ENCODE measurements at places on chromosomes 7 and 10.

DNA sequence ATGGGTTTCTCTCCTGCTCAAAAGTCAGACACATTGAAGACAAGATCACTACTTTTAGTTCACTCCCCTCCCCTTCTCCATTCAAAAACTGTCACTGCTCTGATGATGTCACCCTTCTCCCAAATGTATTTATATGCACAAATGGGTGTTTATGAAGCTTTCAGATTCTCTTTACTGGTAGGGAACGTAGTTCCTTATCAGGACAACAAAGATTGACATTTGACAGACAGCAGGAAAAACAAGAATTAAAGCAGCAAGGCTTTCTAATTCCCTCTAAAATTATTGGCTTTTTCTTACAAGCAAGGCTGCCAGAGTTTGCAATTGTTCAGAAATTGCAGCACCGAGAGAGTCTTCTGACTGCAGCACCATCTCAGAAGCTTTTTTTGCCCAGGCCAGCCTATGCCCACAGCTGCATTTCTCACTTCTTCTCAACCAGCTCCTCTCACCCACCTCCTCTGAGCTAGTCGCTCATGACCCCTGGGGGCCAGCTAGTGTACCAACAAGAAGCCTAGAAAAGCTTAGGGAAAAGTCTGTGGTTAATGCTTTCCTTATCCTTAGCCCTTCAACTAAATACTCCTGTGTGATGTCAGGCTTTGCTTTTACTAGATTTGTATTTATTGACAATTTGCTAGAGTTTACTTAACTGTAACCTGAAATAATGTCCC lies 265.1 kb downstream of the HTR7 start:
- peak; percentile 51 for DNase-seq

DNA sequence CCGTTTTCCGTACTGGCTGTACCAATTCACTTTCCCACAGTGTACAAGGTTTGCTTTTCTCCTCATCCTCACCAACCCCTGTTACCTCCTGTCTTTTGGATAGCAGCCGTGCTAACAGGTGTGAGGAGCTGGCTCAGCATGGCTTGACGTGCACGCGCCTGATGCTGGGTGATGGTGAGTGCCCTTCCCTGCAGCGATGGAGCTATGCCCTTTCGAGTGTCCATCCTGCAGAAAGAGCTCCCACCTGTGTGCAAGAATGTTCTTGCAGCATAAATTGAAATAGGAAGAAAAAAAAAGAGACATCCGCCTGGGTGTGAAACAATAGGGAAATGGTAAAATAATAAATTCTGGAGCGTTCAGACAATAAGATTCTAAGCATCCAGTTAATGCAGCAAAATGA lies 9.5 kb upstream of the UBE3C start:
- no peak for DNase-seq

GRCh38 chr10:79250259-79250658 lies 97.0 kb upstream of the PPIF start:
- DNase-seq = no peak

- DNase-seq = no peak
These were observed 124.5 kb downstream of the TMEM168 start for GRCh38 chr7:112665709-112666108.

GRCh38 chr10:108597031-108597430 lies 1326.3 kb downstream of the XPNPEP1 start:
- no peak for DNase-seq

- DNase-seq = no peak
These were observed 29.9 kb upstream of the PDCD4 start for GRCh38 chr10:110841767-110842267.

DNA sequence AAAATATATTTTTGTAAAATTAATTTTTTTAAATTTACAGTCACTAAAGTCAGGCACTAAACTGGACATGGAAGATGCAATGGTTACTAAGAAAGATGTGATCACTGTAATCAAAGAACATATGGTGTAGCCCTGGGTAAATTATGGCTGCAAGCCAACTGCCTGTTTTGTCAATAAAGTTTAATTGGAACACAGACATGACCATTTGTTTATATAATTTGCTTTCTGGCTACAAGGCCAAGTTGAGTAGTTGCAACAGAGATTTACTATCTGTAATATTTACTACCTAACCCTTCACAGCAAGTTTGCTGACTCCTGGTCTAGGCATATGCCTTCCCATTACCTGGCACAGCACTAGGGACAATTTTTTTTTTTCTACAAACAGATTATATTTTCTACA lies 448.9 kb downstream of the ADRA2A start:
- no peak for DNase-seq

DNA sequence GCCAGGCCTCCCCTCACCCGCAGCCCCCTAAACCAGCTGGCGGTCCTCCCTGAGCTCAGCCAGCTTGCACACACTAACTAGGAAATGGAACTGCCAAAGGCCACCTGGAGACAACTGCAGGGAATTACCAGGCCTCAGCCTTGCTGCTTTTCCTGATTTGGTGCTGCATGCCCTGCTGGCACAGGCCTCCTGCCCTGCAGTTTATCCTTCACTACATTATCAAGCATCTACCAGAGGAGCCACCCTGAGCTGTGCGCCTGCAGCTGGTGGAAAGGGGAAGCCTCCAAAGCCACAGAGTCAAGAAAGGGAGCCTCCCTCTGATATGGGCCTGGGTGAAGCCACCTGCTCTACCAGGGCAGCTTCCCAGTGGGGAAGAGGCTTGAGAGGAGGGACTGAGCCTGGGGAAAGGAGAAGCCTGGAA lies 139.8 kb downstream of the GRID1 start:
- no peak for DNase-seq

DNA sequence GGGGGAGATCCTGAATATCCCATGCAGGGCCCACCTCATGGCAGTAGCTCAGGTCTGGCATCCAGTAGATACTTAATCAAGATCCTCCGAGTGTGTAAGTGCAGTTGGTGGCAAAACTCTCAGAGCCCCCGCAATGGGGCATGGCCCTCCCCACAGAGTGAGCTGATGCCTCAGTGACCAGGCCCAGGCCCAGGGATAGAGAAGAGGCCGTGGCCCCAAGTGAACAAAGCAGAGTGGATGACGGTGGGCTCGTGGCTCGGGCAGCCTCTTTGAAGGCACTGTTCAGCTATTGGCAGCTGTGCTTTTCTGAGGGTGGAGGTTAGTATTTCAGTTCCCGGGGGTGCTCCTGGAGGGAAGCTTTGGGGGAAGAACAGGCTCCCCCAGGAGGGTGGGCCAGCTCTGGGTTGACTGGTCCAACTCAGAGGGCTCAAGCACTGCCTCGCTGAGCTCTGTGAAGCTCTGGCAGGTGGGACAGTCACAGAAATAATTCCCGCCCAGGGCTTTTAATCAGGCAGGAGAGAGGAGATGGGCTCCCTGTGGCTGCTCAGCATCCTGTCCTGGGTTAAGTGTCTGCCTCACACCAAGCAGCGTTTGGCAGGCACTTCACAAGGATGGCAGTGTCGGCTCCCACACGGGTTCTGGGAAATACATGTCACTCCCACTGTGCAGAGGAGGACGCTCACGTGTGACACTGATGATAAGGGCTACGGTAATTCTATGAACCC lies 583.6 kb downstream of the TCERG1L start:
- no peak for DNase-seq

DNA sequence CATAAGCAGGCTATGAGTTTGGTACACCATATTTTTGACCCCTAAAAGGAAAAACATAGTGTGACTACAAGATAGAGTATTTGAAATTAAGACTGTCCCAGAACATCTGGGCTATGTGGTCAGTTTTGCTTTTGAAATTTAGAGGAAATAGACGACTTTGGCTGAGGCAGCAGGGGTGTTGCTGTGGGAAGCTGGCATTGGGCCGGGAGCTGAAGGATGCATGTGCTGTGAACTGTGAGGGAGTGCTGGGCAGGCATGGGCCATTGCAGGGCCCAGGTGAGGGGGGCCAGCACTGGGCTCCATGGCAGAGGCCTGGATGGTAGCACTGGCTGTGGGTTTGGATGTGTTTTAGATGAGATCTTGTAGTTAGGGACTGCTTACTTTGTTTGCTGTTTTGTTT lies 168.3 kb downstream of the BMPER start:
- DNase-seq = no peak

DNA sequence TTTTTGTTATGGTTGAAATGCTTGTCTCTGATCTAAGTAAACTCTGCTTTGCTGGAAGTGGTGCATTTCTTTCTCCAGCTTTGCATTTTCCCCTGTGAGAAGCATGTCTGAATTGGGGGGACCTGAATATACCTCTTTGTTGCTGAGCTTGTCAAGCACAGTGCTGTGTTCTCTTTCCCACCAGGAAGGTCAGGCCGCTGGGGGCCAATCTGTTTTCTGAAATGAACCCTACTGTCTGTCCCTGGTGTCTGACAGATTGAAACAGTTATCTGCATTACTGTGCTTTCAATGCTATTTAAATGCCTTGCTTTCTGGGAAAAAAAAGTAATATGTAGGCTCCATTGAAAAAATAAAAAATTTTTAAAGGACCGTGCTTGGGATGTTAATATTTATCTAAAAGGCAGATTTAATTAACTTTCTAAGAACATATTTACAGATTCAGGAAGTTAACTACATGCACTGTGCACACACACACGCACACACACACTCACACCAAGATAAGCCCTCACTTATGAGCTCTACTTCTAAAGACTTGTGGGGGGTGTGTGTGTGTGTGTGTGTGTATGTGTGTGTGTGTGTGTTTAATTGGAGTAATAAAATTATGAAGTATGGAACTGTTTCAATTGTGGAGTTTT lies 127.0 kb upstream of the FZD1 start:
- no peak for DNase-seq

- no peak for DNase-seq
These were observed 50.2 kb upstream of the PODXL start for GRCh38 chr7:131606346-131607290.

GRCh38 chr7:115410434-115410820 lies 488.5 kb downstream of the MDFIC start:
- DNase-seq = no peak

GRCh38 chr7:131255242-131255641 lies 72.4 kb upstream of the MKLN1 start:
- DNase-seq = no peak

- DNase-seq = no peak
These were observed 17.2 kb downstream of the SFR1 start for GRCh38 chr10:104139221-104139620.

- DNase-seq = no peak
These were observed 101.6 kb downstream of the TES start for GRCh38 chr7:116311816-116312471.

DNA sequence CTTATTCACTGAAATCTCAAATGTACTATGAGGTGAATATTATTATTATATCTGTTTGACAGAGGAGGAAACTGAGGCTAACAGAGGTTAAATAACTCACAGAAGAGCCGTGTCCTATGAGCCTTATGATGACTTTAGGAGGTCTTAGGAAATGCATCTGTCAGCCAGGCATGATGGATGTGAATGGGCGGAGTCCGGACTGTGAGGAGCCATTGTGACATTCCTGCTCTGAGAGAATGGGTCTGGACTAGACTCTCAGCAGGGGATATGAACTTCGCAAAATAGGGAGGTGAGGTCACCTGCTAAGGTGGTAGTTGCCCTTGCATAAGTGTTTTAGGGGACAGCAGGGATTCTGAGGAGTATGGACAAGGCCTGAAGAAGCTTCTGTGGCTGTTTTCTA lies 153.6 kb downstream of the TMEM178B start:
- DNase-seq = no peak

GRCh38 chr7:83617858-83618257 lies 31.1 kb downstream of the SEMA3E start:
- DNase-seq = no peak

DNA sequence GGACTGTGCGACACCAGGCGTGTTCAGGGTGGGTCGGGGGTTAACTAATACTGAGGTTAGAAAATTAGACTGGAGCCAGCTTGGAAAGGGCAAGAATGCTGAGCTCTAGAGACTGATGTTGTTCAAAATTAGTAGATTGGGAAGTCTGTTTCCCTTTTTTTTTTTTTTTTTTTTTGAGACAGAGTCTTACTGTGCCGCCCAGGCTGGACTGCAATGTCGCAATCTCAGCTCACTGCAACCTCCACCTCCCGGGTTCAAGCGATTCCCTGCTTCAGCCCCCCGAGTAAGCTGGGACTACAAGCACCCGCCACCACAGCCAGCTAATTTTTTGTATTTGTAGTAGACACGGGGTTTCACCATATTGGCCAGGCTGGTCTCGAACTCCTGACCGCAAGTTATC lies 2.7 kb upstream of the CPVL start:
- no peak for DNase-seq

DNA sequence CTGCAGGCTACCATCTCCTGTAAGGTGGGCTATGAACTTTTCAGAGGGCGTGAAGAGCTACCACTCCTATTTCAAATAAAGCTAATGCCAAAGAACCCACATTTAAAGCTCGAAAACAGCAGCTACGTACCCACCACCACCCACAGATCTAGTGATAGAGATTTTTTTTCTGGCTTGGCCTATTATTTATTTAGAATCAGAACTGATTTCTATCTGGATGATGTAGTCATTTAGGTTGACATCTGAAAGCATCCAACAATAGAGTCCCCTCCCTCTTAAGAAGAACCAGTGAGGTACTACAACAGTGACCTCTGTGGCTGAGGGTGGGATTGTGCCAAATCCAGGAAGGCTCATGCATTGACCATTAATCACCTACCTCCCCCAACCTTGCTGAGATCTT lies 113.8 kb upstream of the ADO start:
- DNase-seq = peak; percentile 47

- no peak for DNase-seq
These were observed 51.1 kb upstream of the COMTD1 start for GRCh38 chr10:75286901-75287300.

DNA sequence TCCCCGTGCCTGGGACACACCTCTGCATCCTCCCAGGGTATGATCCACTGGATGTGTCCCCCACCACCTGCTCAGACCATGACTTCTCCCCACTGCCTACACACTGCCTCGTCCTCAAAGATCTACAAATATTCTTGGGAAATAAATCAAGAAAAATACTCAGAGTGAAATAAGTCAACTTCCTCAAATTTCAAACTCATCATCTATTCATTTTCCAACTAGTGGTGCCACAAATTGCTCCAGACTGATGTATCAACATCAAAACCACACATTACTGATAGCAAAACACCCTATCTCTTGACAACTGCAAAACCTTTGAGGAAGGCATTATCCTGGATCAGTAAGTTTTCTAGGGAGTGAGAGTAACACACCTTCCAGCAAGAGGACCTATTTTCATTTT lies 87.7 kb downstream of the GRB10 start:
- DNase-seq = no peak

DNA sequence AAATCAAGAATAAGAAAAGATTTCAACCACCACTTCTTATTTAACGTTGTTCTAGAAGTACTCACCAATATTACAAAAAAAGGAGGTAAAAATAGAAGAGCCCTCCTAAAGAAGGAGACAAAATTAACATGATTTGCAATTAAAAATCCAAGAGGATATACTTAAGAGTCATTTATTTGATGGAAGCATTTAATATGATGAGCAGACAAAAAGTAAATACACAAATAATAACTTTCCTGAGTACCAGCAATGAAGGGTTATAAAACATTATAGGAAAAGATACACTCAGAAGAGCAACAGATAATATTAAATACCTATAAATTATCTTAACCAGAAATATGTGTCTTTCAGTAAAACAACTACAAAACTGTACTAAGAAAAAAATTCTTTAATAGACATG lies 106.9 kb upstream of the STK17A start:
- DNase-seq = no peak

Measured in H1 (cell line).